Renal pelvis (tissue), 12 donors: ENCODE measurements at places on chromosomes 1 and 21.

DNA sequence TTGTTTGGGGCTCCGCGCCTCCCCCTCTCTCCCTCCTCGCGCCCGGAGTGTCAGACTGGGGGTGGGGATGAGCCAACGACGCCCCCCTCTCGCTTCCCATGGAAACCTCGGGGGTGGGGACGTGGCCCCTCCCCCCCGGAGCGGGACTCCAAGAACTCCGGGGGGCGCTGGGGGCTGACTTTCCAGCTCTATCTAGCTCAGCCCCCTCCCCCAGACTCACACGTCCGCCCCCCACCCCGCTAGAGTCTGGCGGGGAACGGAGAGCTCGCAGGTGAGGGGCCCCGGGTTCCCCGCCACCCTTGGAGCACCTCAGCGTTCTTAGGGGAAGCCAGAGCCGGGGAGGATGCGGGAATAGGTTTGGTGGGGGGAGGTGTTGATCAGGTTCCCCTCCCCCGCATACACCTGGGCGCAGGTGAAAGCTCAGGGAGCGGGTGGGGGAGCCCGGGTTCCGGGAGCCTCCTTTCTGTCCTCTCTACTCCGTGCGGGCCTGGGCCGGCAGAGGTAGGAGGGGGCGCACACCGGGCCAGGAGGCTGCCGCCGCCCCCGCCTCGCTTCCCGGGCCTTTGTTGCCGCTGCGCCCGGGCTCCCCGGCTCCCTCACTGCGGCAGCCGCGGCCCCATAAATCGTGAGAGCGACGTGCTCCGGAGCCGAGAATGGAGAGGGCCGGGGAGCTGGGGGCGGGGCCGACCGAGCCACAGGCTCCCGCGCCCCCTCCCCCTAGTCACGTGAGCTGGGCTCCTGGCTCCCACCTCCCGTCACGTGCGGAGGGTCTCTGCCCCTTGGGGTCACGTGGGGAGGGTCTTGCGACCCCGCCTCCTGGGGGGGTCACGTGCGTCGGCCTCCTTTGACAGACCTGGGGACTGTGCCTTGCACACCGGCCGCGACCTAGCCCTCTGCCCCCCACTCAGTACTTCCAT lies 1.9 kb downstream of the EFNA3 start:
- DNase-seq = peak; percentile 85

GRCh38 chr1:211237579-211237978 lies 21.6 kb upstream of the RCOR3 start:
- DNase-seq = no peak

DNA sequence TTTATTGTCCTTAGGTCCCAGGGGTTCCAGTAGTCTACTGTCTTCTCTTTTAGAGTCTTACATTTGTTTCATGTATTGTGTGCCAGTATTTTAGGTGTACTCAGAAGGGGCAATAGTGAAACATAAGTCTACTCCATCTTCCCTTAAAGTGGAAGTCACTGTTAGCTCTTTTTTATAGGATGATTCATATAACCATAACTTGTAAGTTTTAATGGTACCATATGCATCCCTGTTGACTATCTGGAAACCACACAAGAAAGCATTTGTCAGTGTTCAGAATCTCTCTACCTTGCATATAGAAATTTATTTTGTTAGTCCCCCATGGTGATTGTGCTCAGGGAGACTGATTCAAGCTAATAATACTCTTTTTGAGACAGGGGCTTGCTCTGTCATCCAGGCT lies 149.9 kb downstream of the HS2ST1 start:
- no peak for DNase-seq

DNA sequence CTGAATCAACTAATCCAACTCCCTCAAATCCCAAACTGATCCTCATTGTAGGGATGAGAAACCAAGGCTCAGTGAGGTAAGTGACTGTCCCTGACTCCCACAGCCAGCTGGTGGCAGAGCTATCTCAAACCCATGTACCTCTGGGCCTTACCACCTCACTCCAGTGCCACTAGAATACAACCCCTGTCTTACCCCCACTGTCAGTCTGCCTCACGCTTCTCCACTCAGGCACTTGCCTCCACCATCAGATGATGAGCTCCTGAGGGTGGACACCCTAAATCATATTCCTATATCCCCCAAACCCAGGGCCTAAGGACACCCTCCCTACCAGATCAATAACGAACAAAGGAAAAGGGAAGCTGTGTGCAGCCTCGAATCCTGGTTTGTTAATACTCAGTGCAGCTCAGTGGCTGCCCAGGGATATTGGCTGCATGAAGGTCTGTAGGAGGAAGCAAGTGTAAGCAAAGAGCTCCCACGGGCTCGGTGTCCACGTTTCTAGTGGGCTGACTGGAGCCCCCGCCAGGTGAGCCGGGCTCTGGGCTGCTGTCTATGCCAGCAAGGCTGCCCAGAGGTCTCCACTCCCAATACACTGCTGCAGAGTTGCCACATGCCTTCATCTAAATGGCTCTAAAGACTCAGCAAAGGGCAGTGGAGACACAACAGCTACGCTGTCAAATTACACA lies 533.4 kb downstream of the MATN1 start:
- DNase-seq = no peak
